ENCODE measurements at places on chromosomes 1 and 21. TPM values are rescaled to one million over a fixed set of nuclear protein-coding genes. Genes with fewer than 3 reads are reported as not detected.

Gene GNG4
- 57.6 TPM for polyA plus RNA-seq

Gene GIPC2
- 0.72 TPM for polyA plus RNA-seq

Gene ARMH1
- polyA plus RNA-seq: 88.3 TPM

Gene GPR37L1
- not detected for polyA plus RNA-seq

Gene CFAP298
- 105 TPM for polyA plus RNA-seq

Gene HLX
- polyA plus RNA-seq: 0.56 TPM

Gene CLEC20A
- 0.78 TPM for polyA plus RNA-seq
